ENCODE measurements at places on chromosomes 5 and 9.

DNA sequence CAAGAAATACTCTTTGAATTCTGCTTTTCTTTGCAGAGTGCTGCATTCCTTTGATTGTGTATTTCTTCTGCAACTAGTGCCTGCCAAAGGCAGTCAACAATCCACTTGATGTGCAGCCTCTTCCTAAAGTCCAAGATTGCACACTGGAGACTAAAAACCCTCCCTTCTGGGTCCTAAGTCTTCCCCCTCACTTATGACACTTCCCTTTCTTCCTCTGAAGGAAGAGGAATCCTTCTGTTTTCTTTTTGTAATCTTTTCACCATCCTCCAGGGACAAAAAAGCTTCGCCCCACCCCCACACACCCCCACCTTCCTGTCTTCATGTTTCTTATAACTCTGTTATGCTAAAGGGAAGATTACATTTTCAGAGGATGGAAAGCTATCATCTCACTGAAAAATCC is 39.9 kb downstream of the WDR36 start:
- peak; percentile 12 for DNase-seq

- DNase-seq: no peak
These were observed 261.3 kb upstream of the ANKH start for GRCh38 chr5:15132816-15133405.

GRCh38 chr5:171783051-171783450 is 2.6 kb upstream of the SMIM23 start:
- DNase-seq: no peak

- DNase-seq: peak; percentile 23
These were observed 813 bp downstream of the ERMP1 start for GRCh38 chr9:5832071-5832537.

Data from Kasumi-1 (cell line).